ENCODE measurements at places on chromosomes 1 and 21.

DNA sequence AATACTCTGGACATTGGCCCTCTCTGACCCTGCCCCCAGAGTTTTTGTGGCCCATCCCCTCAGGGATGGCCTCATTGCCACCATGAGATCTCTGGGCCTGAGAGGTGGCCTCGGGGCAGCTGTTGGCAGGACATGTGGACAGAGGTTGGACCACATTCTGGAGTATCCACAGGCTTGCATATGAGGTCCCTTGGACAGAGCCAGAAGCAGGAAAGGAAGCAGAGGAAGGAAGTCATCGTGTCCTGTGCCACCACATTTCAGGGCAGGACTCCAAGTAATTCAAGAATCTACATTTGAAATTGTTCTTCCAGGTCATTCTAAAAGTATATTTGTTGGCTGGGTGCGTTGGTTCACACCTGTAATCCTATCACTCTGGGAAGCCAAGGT is 95.9 kb upstream of the PPP2R5A start:
- DNase-seq, result no peak

GRCh38 chr1:153474347-153474746 is 13.9 kb upstream of the S100A7 start:
- no peak for DNase-seq

DNA sequence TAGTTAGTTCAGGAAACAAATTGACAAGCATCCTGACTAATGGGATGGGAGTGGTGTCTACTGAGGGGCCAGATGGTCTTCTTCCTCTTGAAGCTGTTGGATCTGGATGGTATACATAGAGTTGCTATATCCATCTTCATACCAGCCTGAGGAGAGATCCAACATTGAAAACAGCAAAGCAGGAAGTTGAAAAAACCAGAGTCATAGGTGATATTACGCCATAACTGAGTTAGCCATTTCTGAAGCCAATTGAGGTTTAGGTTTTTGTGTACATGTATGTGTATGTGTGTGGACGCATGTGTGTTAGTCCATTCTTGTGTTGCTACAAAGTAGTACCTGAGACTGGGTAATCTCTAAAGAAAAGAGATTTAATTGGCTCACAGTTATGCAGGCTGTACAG is 2.3 kb upstream of the TSPAN2 start:
- peak; percentile 44 for DNase-seq

- no peak for DNase-seq
Measured at GRCh38 chr1:57329937-57330336, 93.9 kb downstream of the DAB1 start.

- peak; percentile 60 for DNase-seq
Measured at GRCh38 chr1:89312572-89312971, 39.9 kb upstream of the GBP5 start.

GRCh38 chr1:205260948-205261732 is 33.4 kb downstream of the TMCC2 start:
- DNase-seq, result peak; percentile 44

GRCh38 chr1:160963521-160963920 is 8.9 kb upstream of the ITLN2 start:
- DNase-seq, result no peak
